Endothelial cell of coronary artery (primary cell): ENCODE measurements at places on chromosomes 2 and 18. TPM values are rescaled to one million over a fixed set of nuclear protein-coding genes. Genes with fewer than 3 reads are reported as not detected.

QPCT gene
- 16.7 and 17.5 TPM in 2 replicates for total RNA-seq

SLC9A4 gene
- not detected in 2 replicates for total RNA-seq

ASIC4 gene
- not detected in 2 replicates for total RNA-seq

NEU2 gene
- not detected in 2 replicates for total RNA-seq

DYSF gene
- 87.3 and 142 TPM in 2 replicates for total RNA-seq

CHRND gene
- not detected in 2 replicates for total RNA-seq

RND3 gene
- total RNA-seq, result 58.3 and 60.7 TPM in 2 replicates
